ENCODE measurements at places on chromosomes 3 and 15.
A peak's percentile ranks its signal among the peaks of the same experiment; 100 is the strongest.

DNA sequence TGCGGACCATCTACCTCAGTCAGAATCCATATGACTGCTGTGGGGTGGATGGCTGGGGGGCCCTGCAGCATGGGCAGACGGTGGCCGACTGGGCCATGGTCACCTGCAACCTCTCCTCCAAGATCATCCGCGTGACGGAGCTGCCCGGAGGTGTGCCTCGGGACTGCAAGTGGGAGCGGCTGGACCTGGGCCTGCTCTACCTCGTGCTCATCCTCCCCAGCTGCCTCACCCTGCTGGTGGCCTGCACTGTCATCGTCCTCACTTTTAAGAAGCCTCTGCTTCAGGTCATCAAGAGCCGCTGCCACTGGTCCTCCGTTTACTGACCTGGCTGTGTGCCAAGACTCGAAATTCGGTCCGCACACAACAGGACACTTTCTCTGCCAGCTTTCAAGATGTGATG is 21.9 kb downstream of the NRROS start:
- DNase-seq, result no peak

- no peak for DNase-seq
These were observed 221.2 kb upstream of the ALCAM start for GRCh38 chr3:105145511-105145910.

DNA sequence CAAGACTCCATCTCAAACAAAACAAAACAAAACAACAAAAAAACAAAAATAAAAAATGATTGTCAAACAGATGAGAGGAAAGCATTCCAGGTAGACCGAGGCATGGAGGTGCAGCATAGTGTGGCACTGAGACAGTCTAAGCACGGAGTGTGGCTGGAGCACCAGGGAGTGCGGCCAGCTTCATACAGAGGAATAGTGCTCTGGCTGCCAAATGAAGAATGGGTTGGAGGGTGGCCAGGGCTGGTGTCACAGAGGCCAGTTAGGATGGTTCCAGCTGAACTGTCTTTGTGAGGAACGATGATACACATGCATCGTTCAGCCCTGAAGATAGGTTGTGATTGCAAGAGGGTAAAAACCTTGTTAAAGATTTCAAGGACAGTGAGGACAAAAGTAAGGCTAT is 28.3 kb downstream of the MITF start:
- no peak for DNase-seq

GRCh38 chr3:9248522-9249271 is 749 bp downstream of the SRGAP3 start:
- no peak for DNase-seq

DNA sequence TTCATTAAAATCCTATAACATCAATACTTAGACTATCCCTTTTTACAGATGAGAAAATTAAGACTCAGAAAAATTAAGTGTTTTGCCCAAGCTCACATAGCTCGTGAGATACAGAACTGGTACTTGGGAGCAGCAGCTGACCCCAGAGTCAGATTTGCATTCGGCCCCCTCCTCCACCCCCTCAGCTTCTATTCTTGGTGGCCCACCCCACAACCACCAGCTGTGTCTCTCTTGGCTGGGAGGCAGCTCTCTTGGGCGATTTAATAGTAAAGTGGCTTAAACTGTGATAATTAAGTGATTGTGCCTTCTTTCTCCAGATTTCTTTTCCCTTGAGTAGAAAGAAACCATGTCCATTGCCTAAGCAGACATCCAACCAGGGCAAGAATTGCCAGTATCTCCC is 203.6 kb upstream of the PDZRN3 start:
- DNase-seq, result no peak

GRCh38 chr3:119433613-119434325 is 29.6 kb downstream of the TMEM39A start:
- no peak for DNase-seq

- DNase-seq, result no peak
These were observed 200.7 kb upstream of the SEMA6D start for GRCh38 chr15:47516558-47516957.

DNA sequence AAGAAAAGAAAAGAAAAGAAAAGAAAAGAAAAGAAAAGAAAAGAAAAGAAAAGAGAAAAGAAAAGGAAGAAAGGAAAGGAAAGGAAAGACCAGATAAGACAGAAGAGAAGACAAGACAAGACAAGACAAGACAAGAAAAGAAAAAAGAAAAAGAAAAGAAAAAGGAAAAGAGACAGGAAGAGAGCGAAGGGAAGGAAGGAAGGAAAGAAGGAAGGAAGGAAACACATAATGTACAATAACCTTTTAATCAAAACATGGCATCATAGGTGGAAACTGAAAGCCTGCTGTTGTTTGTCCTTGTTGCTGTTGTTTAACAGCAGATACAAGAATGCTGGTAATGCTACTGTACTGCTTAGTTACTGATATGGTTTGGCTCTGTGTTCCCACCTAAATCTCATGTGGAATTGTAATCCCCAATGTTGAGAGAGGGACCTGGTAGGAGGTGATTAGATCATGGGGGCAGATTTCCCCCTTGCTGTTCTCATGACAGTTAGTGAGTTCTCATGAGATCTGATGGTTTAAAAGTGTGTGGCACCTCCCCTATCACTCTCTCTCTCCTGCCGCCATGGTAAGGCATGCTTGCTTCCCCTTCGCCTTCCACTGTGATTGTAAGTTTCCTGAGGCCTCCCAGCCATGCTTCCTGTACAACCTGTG is 67.3 kb downstream of the MCF2L2 start:
- DNase-seq, result no peak

GRCh38 chr15:42133886-42134502 is 22.4 kb downstream of the PLA2G4F start:
- DNase-seq, result no peak

DNA sequence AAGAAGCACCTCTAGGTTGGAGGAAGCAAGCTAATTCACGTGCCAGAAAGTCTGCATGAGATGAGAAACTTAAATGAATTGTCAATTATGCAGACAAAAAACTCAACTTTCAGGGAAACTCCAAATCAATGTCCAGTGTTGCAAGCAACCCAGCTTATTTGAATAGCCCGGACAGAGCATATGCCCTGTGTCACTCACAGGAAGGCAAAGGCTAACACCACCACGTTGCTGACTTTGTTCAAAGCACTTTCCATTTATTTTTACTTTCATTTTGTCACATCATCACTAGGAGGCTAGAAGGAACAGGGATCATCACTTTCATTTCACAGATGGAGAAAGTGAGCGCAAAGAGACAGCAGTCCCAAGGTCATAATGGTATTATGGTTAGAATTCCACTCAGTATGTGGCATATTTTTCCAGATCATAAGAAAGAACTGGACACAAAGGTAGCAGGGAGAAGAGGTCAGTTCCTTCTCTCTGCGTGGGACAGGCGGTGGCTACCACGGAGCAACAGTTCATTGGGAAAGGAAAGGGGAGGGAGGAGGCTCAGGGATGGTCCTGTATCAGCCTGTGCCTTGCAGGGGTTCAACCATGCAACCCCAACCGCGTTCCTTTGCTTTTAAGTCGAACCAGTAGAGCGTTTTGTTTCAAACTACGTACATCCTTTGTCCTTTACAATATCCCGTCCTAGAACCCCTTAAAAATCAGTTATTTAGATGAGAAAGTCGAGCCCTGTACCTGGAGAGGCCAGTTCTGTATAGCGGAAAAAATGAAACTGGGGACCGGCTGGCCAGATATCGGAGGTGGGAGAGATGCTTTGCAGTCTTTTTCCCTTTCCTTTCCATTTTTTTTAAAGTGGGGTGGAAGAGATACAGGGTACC is 1.1 kb downstream of the HEG1 start:
- peak; percentile 42 for DNase-seq

GRCh38 chr3:147518465-147518864 is 109.3 kb downstream of the ZIC1 start:
- DNase-seq, result no peak

- DNase-seq, result peak; percentile 73
These were observed 58.2 kb downstream of the ZBTB38 start for GRCh38 chr3:141426404-141427034.

Measured in brain microvascular endothelial cell (primary cell).